Endothelial cell (in vitro differentiated cells): ENCODE measurements at places on chromosomes 6 and 20. TPM values are rescaled to one million over a fixed set of nuclear protein-coding genes. Genes with fewer than 3 reads are reported as not detected.

Gene FAM229B
- total RNA-seq: 20.9 TPM

DNA sequence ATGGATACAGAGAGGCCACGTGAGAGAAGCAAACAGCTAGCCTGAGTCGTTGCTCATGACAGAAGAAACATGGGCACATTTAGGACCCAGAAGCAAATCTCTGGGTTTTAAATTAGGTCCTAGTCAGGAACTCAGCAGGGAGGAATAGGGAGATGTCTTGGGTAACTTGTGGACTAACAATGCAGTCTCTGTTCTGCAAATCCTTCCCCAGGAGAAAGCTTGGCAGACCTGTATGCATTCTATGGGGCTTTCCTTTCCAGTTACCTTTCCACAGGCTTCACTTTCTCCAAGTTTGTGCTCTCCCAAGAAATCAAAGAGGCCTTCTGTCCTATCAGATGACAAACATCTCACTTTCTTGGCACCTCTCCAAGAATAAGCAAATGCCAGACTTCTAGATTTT, 47.2 kb upstream of the PLCB4 start:
- DNase-seq: no peak

Gene FAM83D
- total RNA-seq: 7.7 TPM

DNA sequence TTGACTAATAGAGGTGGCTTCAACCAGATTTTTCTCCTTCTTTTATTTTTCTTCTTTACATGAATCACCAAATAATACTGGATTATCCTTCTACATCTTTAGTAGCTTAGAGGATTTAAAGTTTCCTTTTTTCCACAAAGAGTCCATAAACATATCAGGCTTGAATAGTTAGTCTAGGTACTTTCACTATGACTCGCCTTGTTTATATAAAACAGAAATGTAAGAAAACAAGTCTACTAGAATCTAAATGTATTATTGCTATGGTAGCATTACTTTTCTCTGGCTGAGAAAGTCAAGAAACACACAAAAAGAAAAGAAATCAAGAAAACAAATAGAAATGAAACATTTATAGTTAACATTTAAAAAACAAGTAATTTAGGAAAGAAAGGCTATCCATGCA, 215.2 kb downstream of the PTPRK start:
- no peak for DNase-seq

DNA sequence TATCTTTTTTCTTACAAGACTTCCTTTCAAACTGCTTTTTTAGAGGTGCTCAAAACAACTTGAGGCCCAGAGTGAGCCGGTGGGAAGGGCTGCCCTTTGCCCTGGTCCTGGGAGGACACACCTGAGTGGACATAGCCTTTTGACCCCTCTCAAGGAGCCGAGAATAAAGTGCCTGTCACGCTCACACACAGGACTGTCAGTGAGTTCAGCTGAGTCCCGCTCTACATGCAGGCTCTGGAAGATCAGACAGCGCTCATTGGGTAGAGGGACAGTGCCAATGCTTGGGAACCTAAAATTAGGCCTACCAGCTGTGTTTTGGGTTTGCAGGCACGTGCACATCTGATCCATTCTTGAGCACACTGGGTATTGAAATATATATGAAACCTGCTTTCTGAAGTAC, 387.8 kb downstream of the CD83 start:
- no peak for DNase-seq

Gene NCOA3
- total RNA-seq: 54.8 TPM

GRCh38 chr20:10170261-10170660, 48.4 kb upstream of the SNAP25 start:
- no peak for DNase-seq

Gene PRKN
- total RNA-seq: 5.1 TPM

Gene GRM1
- 0.23 TPM for total RNA-seq

DNA sequence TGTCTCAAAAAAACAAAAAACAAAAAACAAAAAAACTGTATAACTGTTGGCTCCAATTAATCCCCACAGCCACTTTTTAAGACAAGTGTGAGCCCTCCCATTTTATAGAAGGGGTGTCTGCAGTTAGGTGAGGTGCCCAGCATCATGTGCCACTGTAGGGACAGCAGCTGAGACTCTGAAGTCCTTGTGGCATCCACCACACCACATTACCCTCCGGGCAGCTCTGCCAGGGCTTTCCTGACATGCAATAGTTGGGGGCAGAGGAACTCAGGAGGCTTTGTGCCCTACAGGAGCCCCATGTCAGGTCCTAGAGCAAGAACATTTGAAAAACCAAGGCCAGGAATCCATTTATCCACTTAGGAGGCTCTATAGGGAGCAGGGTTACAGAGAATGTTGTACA, 17.3 kb downstream of the PKIG start:
- DNase-seq: no peak

GRCh38 chr6:105330913-105331312, 72.0 kb downstream of the PREP start:
- no peak for DNase-seq

Gene BYSL
- 21.9 TPM for total RNA-seq

GRCh38 chr6:158014505-158015187, 33.0 kb downstream of the SYNJ2 start:
- DNase-seq: no peak

DNA sequence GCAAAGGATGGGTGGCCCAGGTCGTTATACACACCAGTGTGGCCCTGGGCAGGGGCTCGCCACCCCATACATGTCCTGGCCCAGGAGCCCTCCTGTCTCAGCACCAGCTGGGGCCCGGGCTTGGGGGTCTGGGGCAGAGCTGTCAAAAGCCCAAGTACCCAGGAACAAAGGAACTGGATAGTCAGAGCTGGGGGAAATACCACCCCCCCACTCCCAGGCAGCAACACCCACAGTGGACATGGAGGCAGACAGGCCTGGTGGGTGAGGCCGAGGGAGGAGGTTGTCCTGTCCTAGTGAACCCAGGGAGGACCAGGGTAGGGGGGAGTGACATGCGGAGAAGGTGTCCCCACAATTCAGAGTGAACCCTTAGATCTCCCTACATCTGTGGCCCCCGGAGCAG, 406.5 kb downstream of the CDH4 start:
- DNase-seq: no peak

Gene KHDC1L
- total RNA-seq: not detected

Gene DUSP15
- total RNA-seq: 2.1 TPM

GRCh38 chr20:54398814-54399213, 76.6 kb upstream of the DOK5 start:
- DNase-seq: no peak

Gene MATN4
- not detected for total RNA-seq

Gene RAB44
- total RNA-seq: not detected

- DNase-seq: peak; percentile 69
These were observed 51.7 kb downstream of the CHMP4B start for GRCh38 chr20:33862709-33863403.

Gene PHF1
- total RNA-seq: 60.0 TPM

Gene ADGB
- total RNA-seq: not detected

Gene CDH22
- total RNA-seq: 1.3 TPM

DNA sequence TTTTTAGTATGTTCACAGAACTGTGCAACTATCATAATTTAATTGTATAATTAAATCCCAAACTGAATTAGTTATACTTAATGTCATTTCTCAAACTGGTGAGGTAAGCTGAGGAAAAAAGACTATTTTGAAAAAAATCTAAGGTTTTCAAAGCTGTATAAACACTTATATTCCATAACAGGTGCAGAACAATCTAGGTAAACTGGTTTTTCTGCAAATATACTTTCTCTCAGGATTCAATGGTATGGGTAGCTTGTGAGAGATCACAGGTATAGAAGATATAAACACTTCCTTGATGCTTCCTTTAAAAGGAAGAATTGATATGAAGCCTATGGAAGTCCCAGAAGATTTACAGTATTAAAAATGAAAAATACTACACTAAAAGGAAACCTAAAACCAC, 33.7 kb downstream of the NOL7 start:
- no peak for DNase-seq

Gene WFDC9
- total RNA-seq: not detected

GRCh38 chr6:170497841-170498301, 55.2 kb downstream of the PSMB1 start:
- no peak for DNase-seq

Gene AHI1
- 12.6 TPM for total RNA-seq

Gene CD24
- total RNA-seq: 796 TPM

DNA sequence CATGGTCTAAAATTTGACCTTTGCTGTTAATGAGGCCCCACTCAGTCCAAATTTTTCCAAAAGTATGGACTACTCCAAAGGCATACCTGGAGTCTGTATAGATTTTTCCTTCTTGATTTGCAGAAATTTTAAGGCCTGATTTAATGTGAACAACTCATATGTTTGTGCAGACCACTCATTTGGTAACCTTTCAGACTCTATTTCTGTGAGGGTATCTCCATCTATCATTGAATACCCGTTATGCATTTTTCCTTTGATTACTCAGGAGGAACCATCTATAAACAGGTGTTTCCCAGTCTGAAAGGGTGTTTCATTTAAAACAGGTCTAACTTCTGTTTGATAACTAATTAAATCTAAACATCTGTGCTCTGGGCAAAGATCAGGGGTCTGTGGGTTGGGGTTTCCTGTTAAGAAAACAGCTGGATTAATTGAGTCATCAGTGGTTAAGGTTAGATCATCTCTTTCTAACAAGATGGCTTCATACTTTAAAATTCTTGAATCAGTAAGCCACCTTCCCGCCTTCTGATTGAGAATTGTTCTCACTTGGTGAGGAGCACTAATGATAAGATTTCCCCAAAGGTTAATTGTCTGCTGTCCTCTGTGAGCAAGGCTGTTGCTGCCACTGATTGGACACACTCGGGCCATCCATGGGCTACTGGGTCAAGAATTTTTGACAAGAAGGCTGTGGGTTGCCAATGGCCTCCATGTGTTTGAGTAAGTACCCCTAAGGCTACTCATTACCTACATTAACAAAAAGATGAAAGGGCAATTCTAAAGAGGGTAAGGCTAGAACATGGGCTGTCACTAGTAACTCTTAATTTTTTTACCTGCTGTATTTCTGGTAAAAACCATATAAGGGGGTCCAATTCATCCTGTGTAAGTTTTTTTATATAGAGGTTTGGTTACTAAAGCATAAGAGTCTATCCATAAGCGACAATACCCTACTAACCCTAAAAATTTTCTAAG, 24.1 kb downstream of the HLA-B start:
- DNase-seq: no peak

- DNase-seq: no peak
These were observed 97.5 kb upstream of the MYLIP start for GRCh38 chr6:16031278-16031981.

DNA sequence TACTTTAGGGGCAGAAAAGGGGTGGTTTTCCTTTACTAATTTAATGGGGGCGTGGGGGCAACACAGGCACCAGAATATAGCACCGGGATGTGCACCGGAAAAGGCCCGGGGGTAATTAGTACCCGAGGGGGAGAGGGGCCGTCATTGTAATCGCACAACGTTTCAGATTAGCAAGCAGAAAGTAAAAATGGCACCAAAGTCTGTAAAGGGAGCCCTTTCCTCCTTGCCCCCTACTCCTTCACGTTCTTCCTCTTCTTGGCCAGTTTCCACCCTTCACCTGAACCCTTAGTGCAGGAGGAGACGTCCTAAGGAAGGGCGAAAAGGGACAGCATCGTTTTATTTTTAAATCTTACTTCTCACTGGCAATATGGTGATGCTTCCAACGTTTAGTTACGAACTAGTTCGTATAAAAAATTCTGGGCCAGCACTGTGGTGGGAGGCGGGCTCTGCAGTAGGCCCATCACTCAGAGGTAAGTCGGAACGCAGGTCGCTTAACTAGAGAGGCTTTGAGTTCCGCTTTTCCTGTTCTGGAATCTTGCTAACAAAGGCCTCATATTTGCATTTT, 742 bp upstream of the CEP85L start:
- DNase-seq: peak; percentile 6

GRCh38 chr6:12169377-12169776, 120.8 kb upstream of the EDN1 start:
- DNase-seq: no peak

Gene MMUT
- 18.4 TPM for total RNA-seq

DNA sequence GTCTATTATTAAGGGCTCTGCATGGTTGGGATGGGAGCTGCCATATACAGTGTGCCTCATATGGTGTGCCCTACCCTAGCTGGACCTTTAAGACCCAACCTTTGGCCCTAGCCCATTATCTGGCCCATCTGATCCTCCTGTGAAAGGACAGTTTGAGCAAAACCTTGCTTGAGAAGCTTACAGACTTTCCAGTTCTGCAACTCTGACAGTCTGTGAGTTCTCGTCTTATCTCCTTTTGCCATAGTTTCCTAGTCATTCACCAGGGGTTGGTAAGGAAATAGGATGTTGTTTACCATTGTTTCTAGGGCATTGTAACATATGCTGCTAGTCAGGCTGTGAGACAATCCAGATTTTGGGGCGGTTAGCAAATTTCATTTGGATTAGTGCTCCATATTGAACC, 17.2 kb downstream of the CTNNBL1 start:
- DNase-seq: peak; percentile 29

DNA sequence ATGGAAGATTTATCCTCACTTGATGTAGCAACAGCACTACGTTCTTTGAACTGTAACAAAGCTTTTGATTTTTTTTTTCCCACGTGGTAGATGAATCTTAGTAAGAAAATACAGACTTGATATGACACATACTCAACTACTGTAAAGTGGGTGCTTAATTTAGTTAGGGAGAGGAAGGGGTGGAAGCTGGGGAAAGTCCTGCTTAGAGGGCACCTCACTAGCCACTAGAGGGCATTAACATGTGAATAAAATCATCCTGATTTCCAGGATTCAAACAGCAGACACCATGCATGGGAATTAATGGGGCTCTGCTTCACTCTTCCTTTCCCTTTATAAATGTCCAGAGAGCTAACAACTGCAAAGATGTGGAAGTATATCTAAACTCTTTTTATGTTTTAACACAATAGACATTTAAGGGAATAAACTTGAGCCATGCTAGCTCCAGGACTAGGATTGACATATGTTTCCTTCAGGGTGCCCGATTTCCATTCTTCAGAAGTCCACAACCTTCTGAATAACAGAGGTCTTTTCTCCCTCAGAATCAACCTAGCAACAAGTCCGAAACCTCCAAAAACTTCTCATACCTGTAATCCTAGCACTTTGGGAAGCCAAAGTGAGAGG, 250.1 kb downstream of the ATXN1 start:
- no peak for DNase-seq

- no peak for DNase-seq
These were observed 26.1 kb downstream of the HLA-F start for GRCh38 chr6:29749308-29749662.

DNA sequence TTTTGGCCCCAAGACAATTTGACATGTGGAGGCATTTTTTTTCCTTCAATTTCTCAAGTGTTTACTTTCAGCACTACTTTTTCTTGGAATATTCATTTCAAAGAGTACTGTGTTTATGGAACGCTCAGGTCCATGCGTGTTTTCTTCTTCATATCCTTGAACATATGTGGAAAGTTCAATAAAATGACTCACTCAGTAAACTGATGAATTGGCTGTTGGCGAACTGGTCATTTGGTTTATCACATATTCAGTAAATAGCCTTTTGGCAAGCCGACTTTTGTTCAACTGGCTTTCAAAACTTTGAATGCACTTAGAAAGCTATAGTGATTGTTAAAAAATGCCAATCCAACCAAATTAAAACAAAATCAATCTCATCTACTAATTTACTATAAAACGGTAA, 964.6 kb upstream of the SLC35B3 start:
- no peak for DNase-seq
